ENCODE measurements at places on chromosomes 5 and 9.

DNA sequence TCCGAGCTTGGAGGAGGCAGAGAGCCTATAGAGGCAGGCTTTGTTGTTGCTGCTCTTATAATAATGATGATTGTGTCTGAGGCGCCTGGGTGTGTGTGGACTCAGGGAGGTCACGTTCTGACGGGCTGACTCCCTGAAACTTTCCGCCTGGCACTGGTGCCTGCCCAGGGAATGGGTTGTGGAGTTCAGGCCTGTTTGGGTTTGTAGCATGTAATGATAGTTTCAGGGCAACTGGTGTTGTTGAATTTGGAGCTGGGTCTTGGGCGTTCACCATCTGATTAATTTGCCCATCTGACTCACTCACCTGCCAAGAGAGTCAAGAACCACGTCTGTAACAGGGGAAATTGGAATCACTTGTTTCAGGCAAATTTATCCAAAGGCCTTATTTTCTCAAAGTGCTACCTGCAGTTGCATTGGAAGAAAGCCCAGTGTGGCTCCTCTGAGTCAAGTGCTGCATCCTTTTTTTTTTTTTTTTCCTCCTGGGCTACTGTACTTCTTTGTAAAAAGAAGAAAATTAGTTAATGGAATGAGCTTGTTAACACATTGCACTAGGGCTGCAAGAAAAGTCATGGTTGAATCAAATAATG is 386.5 kb downstream of the GADD45G start:
- DNase-seq, result no peak

DNA sequence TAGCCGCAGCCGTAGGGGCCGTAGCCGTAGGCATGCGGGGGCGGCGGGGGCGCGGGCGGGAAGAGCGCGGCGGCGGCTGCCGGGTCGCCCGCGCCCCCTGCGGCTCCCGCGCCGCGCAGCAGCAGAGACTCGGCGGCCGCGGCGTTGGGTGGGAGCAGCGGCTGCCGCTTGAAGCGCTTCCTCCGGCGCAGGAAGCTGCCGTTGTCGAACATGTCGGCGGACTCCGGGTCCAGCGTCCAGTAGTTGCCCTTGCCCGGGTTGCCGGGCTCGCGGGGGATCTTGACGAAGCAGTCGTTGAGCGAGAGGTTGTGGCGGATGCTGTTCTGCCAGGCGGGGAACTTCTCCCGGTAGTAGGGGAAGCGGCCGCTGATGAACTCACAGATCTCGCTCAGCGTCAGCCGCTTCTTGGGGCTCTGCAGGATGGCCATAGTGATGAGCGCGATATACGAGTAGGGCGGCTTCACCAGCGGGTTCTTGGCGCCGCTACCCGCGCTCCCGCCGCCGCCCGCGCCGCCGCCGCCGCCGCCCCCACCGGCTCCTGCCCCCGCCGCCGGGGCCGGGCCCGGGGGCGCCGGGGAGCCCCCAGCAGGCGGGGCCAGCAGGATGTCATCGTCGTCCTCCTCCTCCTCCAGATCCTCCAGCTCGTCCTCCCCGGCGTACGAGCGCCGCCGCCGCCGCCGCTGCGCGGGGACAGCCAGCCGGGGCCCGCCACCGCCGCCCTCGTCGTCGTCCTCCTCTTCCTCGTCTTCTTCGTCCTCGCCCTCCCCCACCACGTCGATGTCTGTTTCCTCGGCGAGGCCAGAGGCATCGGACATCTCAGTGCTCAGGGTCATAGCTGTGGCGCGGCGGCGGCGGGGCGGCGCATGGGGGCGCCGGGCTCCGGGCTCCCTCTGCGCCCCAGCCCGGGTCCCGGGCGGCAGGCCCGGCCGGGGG is 781 bp downstream of the FOXD1 start:
- peak; percentile 78 for DNase-seq

GRCh38 chr5:132325691-132326090 is 31.5 kb downstream of the SLC22A4 start:
- DNase-seq, result no peak

GRCh38 chr5:126449751-126450271 is 26.6 kb downstream of the GRAMD2B start:
- no peak for DNase-seq

GRCh38 chr5:21806943-21807342 is 1046.2 kb downstream of the CDH12 start:
- DNase-seq, result peak; percentile 87

- DNase-seq, result no peak
Observed at GRCh38 chr9:74573640-74574191, 76.6 kb downstream of the RORB start.

DNA sequence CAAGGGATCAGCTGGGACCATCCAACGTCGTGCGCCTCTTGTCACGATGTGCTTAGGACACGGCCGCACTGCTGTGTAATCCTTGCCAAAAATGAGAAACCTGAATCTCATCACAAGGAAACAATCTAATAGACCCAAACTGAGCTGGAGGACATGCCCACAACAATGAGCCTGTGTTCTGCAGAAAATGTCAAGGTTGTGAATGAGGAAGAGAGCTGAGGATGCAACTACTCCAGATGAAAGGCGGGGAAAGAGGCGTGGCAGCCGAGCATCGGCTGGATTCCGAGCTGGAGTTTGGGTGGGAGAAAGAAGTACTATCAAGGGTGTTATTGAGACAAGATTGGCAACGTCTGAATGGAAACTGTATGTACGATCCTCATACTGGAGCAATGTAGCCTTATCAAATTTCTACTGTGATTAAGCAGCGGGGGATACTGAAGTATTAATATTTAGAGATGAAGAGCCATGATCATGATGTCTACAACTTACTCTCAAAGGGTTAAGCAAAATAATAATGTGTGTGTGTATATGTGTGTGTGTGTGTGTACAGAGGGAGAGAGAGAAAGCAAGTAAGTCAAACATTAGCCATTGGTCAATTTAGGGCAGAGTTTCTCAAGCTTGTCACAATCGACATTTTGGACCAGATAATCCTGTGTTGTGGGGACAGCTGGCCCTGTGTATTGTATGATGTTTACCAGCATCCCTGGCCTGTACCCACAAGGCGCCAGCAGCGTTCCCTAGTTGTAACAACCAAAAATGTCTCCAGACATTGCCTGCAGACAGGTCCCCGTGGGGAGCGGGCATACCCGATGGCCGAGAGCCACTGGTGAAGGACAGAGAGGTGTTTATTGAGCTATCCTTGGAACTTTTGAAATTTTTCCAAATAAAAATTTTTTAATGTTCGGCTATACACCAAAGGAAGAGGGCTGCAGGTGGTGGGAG is 46.5 kb downstream of the DUSP1 start:
- DNase-seq, result no peak

DNA sequence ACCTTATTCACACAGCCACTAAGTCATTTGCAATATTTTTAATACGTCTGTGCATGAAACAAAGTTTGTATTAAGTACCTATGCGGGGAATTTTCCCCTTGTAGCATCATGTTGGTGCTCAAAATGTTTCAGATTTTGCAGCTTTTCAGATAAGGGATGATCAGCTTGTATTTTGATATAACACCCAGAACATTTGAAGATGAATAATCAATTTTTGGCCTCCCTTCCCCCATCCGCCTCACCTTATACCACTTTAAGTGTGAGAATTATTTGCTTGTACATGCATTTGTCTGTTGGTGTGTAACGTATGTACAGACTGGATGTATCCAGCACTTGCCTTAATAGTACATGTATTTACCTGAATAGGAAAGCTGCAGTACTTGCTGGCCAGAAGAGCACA is 1.7 kb downstream of the JAK2 start:
- no peak for DNase-seq

- no peak for DNase-seq
Observed at GRCh38 chr5:77842243-77842642, 66.1 kb upstream of the TBCA start.

GRCh38 chr9:89011683-89012082 is 20.4 kb downstream of the S1PR3 start:
- DNase-seq, result no peak

DNA sequence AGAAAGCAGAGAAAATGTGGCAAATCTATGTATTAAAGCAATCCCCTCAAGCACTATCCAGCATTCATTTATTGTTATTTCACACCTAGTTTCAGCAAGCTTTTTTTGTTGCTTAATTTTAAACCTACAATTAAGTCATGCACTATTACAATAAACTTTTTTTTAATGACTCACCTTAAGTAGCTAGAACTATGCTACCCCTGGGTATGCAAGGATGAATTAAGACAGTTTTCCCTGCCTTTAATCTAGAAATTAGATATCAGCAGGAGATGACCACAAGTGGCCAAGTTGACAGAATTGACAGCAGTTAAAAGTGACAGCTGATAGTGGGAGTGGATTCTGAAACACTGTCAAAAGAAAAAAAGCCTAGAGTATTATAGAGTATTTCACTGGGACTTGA is 20.0 kb downstream of the ITGA1 start:
- no peak for DNase-seq

DNA sequence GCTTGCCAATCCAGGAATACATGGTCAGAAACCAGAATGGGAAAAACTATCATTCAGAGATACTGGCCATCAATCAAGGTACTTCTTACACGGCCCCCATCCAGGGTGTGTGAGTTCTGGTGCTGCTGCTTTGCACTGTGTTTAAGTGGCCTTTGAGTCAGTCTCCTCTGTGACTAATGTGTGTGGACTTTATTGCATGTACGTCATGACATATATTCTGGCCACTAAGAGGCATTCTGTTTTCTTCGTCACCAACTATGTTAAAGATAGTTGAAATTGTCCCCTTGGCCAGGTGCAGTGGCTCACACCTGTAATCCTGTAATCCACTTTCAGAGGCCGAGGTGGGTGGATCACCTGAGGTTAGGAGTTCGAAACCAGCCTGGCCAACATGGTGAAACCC is 8.5 kb downstream of the EXOSC3 start:
- no peak for DNase-seq

DNA sequence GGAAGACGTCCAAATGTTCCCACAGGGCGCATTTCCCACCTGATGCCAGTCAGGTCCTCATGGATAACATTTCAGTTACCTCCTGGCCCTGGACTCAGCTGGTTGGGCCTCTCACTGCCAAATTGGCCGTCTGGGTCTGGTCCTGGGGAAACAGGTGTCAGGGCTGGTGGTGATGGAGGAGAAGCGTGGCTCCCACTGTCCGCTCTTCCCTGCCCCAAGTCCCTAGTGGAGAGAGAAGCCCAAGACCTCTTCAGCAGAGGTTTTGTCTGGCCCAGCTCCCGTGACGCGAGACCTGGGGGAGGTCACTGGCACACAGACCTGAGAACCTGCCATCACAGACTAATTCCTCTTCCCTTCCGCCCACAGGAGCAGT is 27.8 kb upstream of the PRDM12 start:
- DNase-seq, result no peak

- peak; percentile 51 for DNase-seq
Observed at GRCh38 chr5:17832949-17833745, 198.9 kb downstream of the TAF11L14 start.

DNA sequence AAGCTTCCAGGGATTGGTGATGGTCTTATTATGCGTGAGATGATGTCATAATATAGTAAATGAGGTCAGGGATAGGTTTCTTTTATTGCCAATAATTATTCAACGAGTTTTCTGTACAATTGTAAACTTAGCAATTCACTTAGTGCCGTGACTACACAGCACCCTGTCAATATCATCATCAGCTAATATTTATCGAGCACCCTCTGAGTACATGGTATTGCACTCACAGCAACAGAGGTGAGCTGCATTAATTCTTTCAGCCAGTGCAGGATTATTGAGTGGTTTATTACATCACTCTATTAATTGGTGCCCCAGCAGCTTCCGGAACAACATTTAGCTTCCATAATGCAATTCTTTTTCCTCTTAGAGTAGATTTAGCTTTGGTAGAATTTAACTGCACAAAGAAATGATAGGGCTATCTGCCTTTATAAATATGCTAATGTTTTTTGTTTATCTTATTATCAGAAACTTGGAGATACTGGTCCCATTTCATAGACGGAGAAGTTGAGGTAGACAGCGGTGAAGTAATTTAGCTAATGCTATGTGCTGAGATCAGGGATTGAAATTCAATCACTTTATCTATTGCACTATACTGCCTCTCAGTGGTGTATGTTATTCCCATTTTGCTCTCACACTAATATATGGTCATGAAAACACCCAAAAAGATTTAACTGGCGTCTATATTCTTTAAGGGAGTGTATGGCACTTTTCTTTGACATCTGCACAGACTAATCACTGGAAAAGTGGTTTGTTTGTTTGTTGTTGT is 726.1 kb upstream of the WWC1 start:
- peak; percentile 54 for DNase-seq

- peak; percentile 85 for DNase-seq
Observed at GRCh38 chr9:124621371-124622328, 114.5 kb upstream of the NR5A1 start.

GRCh38 chr9:130701059-130702022 is 7.8 kb downstream of the EXOSC2 start:
- DNase-seq, result peak; percentile 76

- peak; percentile 20 for DNase-seq
Observed at GRCh38 chr5:14342306-14342705, 199.2 kb downstream of the TRIO start.
